ENCODE measurements at places on chromosomes 3 and 15. TPM values are rescaled to one million over a fixed set of nuclear protein-coding genes. Genes with fewer than 3 reads are reported as not detected.

Gene GPR149
- total RNA-seq: not detected

DNA sequence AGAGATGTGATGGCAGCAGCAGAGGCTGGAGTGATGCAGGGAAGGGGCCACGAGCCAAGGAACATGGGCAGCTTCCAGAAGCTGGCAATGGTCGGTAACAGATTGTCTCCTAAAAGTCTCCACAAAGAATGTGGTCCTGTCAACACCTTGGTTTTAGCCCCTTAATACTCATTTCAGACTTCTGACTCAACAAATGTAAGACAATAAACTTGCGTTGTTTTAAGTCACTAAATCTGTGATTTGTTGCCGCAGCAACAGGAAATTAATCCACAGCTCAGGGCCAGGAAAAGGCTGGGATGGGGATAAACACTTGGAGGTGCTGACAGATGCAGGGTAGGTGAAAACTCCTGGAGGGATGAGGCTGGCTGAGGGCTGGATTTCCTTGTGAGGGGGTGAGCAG is 69.9 kb downstream of the OXNAD1 start:
- no peak for DNase-seq

Gene SLC30A4
- total RNA-seq: 4.7 TPM

DNA sequence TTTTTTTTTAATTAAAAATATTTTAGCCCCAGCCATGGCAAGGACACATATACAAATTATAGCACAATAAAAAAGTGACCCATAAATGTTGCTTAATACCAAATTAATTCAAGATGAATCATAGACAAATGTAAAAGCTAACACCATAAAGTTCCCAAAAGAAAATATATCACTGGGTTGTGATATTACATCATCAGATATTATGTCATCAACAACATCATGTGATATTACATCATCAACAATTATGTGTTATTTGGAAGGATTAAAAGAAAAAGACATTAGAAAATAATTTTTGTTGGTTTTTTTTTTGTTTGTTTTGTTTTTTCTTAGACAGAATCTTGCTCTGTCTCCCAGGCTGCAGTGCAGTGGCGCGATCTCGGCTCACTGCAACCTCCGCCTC is 34.5 kb upstream of the ABHD10 start:
- DNase-seq: no peak

- peak; percentile 63 for DNase-seq
These were observed 18.1 kb downstream of the H1-8 start for GRCh38 chr3:129560911-129561594.

Gene GRIP2
- total RNA-seq: 2.1 TPM

Gene TGM4
- total RNA-seq: not detected

DNA sequence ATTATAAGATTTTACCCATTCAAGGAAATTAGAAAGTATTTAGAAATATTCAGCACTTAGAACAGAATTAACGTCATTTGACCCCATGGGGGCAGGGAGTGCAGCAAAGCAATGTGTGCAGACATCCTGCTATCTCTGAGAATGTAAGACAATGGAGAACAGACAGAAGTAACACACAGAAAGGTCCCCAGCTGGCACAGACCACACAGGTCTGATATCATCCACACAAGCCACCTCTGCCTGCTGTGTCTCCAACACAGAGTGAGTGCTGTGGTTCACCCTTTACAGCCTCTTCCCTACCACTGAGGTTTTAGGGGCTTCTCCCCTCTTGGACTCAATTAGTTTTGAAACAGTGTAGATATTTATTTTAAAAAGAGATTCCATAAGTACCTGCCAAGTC is 16.1 kb downstream of the TXNRD3 start:
- no peak for DNase-seq

Gene CYFIP1
- 127 TPM for total RNA-seq

DNA sequence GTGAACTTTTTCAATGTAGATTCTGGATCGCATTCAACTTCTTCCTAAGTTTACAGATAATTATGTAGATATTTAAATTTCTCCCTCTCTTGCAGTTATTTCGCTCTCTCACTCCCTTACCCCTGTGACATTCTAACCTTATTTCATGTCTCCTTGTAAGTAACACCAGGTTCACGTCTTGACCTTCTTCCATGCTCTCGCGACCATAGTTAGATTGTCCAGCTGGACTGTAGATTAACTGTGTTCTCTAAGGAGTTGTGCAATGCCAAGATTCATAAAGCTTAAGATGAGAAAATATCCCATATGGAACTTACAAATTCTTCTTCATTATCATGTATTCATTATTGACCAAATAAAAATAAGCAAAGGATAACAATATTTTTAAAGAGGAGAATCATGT is 430.5 kb downstream of the GABRG3 start:
- no peak for DNase-seq

GRCh38 chr3:190266913-190267290 is 55.3 kb downstream of the CLDN1 start:
- no peak for DNase-seq

DNA sequence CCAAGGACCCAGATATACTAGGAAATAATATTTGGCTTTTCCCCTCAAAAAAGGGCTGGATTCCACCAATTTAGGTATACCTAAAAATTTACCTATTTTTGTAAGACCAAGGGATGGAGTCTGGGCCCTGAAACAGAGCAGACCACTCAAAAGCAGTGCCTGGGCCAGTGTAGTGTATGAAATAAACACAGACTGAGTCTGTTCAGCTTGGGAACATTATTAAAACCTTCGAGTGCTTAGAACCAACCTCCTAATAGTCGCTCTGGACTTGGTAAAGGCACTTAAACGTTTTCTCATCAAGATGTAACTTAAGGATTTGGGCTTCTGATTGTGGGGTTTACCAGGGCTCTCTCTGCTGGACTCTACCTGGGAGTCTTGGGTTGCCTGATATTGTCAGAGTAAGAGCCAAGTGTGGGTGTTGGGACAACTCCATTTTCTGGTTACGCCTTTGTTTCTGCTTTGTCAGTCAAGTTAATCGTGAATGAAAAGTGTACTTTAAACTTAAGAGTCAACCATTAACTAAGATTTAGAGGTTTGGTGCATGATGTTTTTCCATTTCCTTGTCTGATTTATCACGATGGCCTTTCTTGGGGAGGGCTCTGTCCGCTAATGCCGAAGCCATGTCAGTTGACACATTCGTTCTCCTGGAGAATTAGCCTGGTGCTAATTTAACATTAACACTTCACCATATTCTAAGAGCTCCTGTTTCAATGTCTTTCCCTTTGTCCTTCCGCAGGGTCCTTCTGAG is 221.0 kb upstream of the TPM1 start:
- peak; percentile 50 for DNase-seq

Gene ADPRH
- 9.5 TPM for total RNA-seq

- DNase-seq: peak; percentile 42
These were observed 42.0 kb upstream of the CFAP161 start for GRCh38 chr15:81091889-81092558.

Gene MAGI1
- 87.4 TPM for total RNA-seq

GRCh38 chr3:178369006-178369405 is 167.2 kb upstream of the KCNMB2 start:
- no peak for DNase-seq

Gene CADM2
- total RNA-seq: 7.9 TPM

DNA sequence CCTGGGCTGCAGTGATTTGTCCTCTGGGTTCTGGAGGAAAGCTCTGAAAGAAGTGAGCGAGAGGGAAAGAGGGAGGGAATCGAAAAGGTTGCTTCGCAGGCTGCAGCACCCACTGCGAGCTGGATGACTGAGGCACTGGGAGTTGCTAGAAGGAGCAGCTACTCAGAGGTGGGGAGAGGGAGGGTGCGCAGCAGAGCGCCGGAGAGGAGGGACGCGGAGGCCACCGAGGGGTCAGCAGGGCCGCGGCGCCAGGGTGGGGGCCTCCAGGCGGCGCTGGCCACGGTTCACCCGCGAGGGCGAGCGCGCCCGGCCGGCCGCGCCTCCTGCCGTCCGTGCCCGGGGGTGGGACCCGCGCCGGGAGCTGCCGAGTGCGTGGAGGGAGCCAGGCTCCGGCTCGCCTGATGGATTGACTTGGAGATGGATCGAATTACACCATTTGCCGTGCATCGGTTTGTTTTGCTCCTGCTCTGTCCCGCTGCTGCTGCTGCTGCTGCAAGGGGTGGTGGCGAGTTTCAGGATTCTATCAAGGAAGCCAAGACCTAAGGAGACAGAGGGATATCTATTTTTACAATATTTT is at the start of gene SEMA6D:
SEMA6D (plus strand) TSS at position 470 of the 577 bp plus-strand sequence. CDS start 42,294 bp downstream, outside the sequence.
- DNase-seq: peak; percentile 49

DNA sequence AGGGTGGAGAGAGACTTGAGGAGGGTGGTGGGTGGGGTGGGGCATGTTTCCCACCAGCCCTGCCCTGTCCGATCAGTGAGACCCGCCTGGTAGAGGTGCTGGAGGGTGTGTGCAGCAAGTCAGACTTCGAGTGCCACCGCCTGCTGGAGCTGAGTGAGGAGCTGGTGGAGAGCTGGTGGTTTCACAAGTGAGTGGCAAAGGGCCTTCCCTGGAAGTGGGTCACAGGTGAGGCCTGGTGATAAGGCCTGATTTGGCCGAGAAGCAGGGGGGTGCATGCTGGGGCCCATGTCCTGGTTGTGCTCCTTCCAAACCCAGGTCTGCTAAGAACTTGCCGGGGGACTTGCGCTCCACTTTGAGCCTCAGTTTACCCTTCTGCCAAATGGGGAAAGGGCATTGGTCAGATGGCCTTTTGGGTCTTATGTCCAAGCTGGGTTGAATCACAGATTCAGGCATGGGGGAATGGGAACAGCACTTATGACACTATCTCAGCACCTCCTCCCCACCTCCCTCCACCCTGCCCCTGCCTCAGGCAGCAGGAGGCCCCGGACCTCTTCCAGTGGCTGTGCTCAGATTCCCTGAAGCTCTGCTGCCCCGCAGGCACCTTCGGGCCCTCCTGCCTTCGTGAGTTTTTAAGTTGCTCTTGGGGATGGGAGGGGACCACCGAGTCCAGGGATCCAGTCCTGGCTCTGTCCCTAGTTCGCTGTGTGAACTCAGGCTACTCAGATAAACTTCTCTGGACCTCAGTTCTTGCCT is 4.0 kb downstream of the CRELD1 start:
- DNase-seq: no peak

Gene GOLGA8N
- 12.2 TPM for total RNA-seq

GRCh38 chr15:90099868-90100831 is 2.1 kb downstream of the IDH2 start:
- DNase-seq: peak; percentile 61

Gene IL17RD
- 11.7 TPM for total RNA-seq

Data from mucosa of gallbladder (tissue), 1 donor.